ENCODE measurements at places on chromosomes 11 and 22.

- DNase-seq = no peak
Measured at GRCh38 chr11:39365809-39366436, 2093.5 kb downstream of the LRRC4C start.

GRCh38 chr11:128179039-128179438 lies 408.3 kb downstream of the ETS1 start:
- no peak for DNase-seq

DNA sequence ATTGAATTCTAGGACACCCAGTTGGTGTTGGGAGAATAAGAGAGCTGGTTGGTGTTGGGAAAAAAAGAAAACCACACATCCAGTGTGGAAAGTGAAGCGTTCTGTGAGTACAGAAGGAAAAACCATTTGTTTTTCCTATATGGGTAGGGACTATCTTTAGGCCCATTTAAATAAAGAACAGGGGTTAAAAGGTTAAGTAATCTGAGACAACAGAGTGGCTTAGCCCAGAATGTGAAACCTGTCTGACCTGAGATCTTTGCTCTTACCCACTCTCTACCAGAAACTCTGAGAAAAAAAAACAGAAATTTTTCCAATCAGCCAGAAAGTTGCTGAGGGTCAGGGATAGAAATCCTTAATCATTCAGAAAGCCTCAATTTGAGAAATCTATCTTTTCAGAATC lies 59.8 kb upstream of the LRRC55 start:
- DNase-seq = no peak

- DNase-seq = no peak
Measured at GRCh38 chr11:2445746-2446551, 1.1 kb downstream of the KCNQ1 start.

DNA sequence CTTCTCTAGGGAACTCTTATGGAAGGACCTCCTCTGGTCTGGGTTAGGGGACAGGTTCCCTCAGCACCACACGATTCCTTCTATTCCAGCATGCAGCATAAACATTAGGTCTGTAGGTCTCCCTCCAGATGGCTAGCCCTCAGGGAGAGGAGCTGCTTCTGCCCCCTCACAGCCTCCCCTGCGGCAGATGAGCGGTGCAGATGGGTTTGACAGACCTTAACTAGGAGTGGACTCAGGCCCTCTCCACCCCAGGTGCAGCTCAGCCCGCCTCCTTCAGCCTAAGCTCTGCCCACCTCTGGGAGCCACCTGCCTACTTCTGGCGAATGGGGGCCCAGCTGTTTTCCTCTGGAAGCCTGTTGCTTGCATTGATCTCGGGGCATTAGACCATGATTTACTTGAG lies 55.7 kb upstream of the EIF3D start:
- no peak for DNase-seq

GRCh38 chr11:980438-981357 lies 55.0 kb downstream of the AP2A2 start:
- no peak for DNase-seq
